ENCODE measurements at places on chromosomes 16 and 17.

GRCh38 chr16:3171181-3171854 lies 16.7 kb upstream of the OR1F1 start:
- no peak for DNase-seq

GRCh38 chr16:10871157-10871991 lies 5.6 kb upstream of the CIITA start:
- DNase-seq = no peak

DNA sequence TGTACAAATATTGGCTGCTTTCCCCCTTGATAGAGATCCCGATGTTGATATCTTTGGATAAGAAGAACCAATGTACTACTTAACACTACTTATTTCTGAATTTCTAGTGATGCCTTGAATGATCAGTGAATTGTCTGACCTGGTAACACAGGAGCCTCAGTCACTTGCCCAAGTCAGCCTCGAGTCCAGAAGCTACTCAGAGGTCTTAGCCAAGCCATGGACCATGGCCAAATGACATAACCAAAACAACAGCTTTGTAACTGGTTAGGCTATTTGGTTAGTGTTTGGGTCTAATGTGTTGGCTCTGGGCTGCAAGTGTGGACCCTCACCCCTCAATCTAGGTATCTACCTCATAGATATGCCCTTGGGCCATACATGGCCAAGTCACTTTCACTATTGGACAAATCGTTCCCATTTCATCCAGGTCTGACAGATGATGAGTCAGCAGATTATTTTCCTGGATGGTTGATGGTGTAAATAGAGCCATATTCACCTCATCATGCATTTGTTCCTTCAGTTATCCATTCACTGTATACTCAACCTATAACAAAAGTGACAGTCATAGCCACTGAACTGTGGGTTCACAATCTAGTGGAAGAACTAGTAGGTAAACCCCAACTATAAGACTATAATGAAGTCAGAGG lies 3.5 kb downstream of the RBFOX1 start:
- DNase-seq = no peak

- no peak for DNase-seq
Measured at GRCh38 chr16:57301126-57301817, 16.8 kb upstream of the PLLP start.

GRCh38 chr16:72764015-72764654 lies 283.8 kb downstream of the ZFHX3 start:
- no peak for DNase-seq

DNA sequence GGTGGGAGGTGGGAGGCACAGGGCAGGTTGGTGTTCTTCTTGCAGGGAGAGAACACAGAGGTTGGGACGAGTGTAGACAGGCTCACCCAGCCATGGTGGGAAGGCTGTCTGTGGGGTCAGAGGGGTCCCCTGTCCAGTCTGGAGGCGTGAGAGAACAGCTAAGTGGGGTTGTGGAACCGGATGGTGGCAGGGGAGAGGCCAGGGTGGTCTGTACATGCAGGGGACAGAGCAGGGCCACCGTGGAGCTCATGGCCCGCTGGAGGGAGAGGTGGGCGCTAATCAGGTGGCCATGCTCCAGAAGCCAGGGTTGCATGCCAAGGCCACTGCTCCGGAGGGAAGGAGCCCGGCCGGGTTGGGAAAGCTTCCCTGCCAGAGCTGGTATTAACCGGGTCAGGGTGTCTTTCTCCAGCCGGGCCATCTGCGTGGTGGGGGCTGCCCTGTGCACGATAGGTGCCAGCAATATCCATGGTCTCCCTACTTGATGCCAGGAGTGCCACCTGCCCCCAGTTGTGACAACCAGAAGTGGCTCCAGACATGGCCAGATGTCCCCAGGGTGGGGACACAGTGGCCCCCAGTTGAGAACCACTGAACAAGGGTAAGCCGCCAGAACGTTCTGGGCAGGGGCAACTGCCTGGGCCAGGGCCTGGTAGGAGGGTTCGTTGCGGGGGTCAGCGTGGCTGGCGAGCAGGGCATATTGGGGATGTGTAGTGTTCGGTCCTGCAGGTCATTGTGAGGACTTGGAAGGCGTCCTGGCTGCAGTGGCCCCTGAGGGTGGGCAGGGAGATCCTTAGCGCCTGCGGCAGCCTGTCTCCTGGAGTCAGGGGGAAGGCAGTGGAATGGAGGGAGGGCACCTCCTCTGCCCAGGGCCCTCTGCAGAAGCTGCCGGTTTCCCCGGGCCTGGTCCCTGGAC lies 5.1 kb downstream of the SNN start:
- DNase-seq = no peak

GRCh38 chr16:12885742-12886141 lies 15.7 kb upstream of the SHISA9 start:
- no peak for DNase-seq

GRCh38 chr17:76968707-76969597 lies 100.7 kb downstream of the MGAT5B start:
- DNase-seq = no peak

GRCh38 chr16:20114356-20114755 lies 40.7 kb upstream of the GPR139 start:
- DNase-seq = no peak

- DNase-seq = no peak
Measured at GRCh38 chr16:82373976-82374375, 204.0 kb upstream of the MPHOSPH6 start.

- DNase-seq = no peak
Measured at GRCh38 chr17:9855036-9855435, 29.3 kb downstream of the GLP2R start.

GRCh38 chr16:84895016-84895415 lies 75.2 kb downstream of the CRISPLD2 start:
- no peak for DNase-seq

GRCh38 chr16:64969221-64969620 lies 152.6 kb downstream of the CDH11 start:
- no peak for DNase-seq

DNA sequence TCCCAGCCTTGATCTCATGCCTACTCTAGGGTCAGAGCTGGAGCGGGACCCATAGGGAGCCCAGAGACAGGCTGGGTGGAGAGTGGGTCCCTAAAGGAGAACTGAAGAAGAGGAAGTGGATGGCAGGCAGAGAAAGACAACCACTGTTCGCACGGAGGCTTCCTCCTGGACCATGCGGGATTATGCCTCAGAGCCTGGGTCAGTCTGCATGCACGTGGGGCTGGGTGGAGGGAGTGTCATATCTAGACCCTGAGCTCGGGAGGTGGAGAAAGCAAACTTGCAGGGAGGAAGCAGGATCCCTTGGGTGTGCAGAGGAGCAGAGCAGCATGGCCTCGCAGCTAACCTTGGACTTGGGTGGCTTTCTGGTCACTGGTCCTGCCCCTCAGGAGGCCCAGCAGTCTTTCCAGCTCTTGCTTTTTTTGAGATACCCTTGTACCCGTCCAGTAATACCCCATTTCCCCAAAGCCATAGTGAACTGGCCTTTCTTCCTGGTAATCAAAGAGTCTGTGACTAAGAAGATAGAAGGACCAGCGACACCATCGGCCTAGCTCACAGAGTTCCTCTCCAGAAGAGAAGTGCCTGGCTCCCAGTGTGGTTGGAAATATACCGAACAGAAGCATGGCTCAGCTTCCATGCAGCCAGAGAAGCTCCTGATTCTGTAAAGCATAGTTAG lies 344.2 kb downstream of the CPPED1 start:
- no peak for DNase-seq

GRCh38 chr17:44898768-44899073 lies 524 bp downstream of the EFTUD2 start:
- no peak for DNase-seq

DNA sequence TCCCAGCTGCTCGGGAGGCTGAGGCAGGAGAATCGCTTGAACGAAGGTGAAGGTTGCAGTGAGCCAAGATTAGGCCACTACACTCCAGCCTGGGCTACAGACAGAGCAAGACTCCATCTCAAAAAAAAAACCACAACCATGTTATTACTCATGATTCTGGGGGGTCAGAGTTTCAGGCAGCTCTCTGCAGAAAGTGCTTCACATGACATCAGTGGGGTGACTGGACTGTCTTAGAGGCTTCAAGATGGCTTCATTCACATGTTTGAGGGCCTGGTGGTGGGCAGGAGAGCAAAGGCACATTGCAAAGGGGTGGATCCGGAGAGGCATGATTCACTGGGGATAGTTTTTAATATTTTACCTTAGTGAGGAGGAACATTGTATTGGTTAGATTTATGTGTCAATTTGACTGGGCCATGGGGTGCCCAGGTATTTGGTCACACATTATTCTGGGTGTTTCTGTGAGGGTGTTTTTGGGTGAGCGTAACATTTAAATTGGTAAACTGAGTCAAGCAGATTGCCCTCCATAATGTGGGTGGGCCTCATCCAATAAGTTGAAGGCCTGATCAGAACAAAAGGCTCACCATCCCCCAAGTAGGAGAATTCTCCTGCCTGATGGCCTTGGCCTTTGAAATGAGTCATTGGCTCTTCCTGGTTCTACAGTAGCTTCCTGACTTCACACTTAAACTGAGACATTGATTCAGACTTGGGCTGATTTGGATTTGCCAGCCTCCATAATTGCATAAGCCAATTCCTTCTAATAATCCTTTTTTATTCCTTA lies 109.8 kb downstream of the GOSR1 start:
- no peak for DNase-seq

- no peak for DNase-seq
Measured at GRCh38 chr16:65353183-65353582, 231.3 kb upstream of the CDH11 start.

- no peak for DNase-seq
Measured at GRCh38 chr17:79465011-79465680, 145.7 kb downstream of the RBFOX3 start.

GRCh38 chr17:50222922-50223321 lies 21.5 kb upstream of the COL1A1 start:
- DNase-seq = no peak

DNA sequence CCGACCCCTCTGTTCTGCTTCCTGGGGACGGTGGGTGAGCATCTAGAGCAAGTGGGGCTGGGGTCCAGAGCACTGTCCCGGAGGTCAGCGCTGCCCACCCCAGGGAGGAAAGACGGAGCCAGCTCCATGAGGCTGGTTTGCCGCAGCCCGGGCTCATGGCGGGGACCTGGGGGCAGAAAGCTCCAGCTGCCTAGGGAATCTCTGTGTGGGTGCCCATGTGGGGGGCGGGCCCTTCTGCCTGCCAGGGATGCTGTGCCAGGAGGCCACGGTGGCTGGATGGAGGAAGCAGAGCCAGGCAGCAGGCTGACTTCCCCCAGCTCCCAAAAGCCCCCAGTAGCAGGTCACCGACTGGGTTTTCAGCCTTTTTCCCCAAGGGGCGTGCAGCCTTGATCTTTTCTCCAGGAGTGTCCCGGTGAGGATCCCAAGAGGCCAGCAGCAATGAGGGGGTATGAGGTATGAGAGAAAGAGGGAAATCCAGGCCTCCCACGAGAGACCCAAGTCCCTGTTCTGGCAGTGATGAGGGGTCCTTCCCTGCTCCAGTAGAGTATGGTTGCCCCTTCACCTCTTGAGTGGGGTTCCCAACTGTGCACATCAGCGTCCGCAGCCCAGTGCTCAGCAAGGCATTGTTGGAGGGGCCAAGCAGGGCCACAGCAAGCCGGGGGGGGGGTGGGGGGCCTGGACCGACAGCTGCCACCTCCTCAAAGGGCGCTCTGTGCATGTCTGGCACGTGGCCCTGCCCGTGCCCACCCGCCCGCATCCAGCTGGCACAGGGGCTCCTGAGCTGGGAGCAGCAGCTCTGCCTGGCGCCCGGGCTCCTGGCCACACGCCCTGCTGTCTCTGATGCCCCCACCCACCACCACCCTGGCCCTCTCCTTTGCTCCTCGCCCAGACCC lies 15.6 kb upstream of the BCAR1 start:
- no peak for DNase-seq

DNA sequence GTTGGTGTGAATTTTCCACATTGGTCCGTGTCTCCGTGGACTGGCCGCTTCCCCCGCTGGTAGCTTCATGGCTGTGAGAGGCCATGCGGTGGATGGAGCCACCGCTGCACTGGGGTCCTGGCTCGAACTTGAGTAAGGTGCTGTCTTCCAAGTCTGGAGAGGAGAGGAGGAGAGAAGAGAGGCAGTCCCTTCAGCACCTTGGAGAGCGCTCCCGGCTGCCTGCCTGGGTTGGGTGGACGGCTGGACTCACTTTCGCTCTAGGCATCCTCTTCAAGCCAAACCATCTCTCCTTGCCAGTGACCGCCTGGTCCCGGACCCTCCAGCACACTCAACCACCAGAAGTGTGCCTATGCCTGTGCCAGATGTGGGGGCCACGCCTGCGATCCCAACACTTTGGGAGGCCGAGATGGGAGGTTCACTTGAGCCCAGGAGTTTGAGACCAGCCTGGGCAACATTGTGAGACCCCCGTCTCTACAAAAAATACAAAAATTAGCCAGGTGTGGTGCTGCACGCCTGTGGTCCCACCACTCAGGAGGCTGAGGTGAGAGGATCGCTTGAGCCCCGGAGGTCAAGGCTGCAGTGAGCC lies 6.2 kb downstream of the JPH3 start:
- DNase-seq = no peak

GRCh38 chr16:56662357-56663354 lies 4.9 kb downstream of the MT1F start:
- DNase-seq = no peak

GRCh38 chr16:86281421-86281820 lies 228.9 kb upstream of the FOXF1 start:
- DNase-seq = no peak

DNA sequence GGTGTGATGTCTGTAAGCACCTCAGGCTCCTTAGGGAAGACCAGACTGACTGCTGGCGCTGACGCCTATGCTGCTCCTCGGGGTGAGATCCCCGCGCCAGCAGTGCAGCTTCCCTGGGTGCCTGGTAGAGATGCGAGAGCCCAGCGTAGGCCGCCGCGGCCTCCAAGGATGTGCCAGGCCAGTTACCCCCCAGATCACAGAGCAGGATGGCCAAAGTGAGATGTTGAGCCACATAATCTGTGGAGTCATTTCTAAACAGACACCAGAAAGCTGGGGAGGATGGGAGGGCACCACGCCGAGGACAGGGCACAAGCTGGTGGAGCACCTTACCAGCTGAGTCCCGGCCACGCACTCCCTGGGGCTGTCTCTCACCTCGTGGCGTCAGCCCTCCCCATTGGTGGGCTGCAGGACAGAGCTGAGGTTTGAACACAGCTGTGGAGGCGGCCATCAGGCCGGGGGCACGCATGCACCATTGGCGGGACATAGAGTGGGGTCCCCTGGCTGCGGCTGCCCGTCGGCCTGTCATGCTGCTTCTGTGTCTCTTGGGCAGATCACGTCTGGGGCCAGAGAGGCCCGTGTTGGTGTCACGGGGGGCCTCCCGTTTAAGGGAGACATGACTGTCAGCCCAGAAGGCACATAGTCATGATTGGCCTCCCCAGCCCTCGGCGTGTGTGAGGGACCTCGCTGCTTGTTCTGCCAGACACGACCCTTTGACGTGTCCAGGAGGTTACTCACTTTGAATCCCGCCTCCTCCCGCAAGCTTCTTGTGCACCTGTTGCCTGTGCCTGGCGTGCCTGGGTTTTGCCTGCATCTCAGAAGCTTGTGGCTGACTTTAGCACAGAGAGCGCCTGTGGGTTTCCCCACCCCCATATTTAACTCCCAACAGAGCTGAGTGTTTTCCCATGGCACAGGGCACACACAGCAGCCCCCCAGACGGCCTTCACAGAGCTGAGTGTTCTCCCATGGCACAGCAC lies 21.9 kb downstream of the MAPK8IP3 start:
- DNase-seq = no peak

GRCh38 chr16:46732561-46732960 lies 15.6 kb downstream of the MYLK3 start:
- no peak for DNase-seq
